ENCODE measurements at places on chromosomes 3 and 15.
A peak's percentile ranks its signal among the peaks of the same experiment; 100 is the strongest.

GRCh38 chr15:50968353-50968752 is 59.9 kb downstream of the AP4E1 start:
- DNase-seq: no peak

GRCh38 chr15:65869954-65870871 is 922 bp downstream of the RAB11A start:
- peak; percentile 77 for DNase-seq

DNA sequence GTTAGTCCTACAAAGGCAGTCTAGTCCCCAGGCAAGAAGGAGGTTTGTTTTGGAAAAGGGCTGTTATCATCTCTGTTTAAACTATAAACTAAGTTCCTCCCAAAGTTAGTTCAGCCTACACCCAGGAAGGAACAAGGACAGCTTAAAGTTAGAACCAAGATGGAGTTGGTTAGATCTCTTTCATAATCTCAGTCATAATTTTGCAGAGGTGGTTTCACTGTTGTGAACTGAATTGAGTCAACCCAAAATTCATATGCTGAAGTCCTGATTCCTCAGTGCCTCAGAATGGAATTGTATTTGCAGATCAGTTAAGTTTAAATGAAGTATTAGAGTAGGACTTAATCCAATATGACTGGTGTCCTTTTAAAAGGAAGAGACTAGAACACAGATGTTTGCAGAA is 101.0 kb upstream of the C3orf80 start:
- DNase-seq: no peak

GRCh38 chr3:28860307-28860706 is 420.6 kb upstream of the RBMS3 start:
- DNase-seq: peak; percentile 39

DNA sequence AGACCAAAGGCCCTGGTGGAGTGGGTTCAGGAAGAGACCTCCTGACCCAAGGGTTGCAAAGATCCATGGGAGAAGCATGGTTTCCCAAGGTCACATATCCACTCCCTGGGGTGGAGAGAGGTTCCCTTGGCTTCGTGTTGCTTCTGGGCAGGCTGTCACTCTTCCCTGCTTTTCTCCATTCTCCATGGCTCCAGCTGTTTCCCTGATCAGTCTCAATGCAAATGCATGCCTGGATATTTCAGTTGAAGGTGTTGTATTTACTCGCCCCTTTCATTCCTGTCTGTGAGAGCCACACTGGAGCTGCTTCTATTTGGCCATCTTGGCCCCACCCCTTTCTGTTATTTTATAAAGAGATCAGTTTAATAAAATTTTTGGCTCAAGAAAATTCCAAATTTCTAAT is 95.0 kb upstream of the PLSCR4 start:
- no peak for DNase-seq

- no peak for DNase-seq
These were observed 194.5 kb upstream of the GAP43 start for GRCh38 chr3:115428841-115429240.

DNA sequence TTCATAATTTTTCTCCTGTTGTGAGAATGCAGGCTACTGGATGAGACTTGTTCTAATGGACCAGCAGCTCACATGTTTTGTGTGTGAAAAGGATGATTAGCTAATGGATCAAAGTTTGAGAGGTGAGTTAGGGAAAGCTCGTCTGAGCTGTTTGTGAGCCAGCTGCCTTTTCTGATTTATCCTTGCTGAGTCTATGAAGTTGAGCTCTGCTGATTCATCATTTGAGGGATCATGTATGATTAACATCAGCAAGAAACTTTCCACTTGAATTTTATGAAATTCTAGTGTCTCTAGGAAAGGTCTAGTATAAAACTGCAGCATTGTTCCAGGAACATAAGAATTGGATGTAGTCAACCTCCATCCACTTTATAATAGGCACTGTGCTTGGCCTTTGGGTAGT is 698.7 kb downstream of the NTRK3 start:
- no peak for DNase-seq

- DNase-seq: peak; percentile 38
These were observed 22.0 kb downstream of the OR5H15 start for GRCh38 chr3:98188545-98188944.

DNA sequence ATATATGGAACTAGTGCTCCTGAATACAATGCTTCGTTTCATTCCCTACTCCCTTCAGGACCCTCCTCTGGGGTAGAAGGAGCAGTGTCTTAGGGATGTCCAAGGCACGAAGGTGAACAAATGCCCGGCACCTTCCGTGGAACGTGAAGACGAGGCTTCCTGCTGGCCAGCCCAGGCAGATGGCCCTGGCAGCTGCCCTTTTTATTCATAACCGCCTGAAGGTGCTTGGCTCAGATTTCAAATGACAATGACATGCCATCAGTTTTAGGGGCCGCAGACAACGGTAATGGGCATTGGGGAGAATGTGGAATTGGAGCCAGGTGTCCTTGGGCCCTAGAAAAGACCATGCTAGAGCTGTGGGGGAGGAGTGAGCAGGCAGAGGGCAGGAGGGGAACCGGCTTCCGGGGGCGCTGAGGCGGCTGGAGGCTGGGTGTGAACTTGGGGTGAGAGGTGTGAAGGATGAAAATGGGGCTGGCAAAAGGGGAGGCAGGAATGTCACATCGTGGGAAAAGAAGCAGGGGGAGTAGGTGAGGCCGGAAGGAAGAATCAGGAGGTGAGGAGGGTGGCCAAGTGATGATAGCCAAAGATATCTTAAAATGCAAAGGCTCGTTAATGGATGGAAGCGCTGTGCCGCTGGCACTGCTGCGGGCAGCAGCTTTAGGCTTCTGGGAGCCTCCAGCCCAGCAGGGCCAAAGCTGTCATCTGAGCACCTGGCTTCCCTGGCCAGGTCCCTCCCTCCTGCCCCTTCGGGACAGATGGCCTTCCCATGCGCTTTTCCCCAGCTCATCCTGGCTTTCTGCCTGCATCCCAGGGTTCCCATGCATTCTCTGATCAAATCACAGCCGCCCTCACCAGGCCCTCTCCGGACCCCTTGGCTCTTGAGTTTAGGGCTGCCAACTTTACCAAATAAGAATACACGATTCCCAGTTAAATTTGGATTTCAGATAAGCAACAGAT is 93.7 kb downstream of the TMEM266 start:
- no peak for DNase-seq

GRCh38 chr3:52939600-52939999 is 42.3 kb upstream of the STIMATE start:
- DNase-seq: no peak

DNA sequence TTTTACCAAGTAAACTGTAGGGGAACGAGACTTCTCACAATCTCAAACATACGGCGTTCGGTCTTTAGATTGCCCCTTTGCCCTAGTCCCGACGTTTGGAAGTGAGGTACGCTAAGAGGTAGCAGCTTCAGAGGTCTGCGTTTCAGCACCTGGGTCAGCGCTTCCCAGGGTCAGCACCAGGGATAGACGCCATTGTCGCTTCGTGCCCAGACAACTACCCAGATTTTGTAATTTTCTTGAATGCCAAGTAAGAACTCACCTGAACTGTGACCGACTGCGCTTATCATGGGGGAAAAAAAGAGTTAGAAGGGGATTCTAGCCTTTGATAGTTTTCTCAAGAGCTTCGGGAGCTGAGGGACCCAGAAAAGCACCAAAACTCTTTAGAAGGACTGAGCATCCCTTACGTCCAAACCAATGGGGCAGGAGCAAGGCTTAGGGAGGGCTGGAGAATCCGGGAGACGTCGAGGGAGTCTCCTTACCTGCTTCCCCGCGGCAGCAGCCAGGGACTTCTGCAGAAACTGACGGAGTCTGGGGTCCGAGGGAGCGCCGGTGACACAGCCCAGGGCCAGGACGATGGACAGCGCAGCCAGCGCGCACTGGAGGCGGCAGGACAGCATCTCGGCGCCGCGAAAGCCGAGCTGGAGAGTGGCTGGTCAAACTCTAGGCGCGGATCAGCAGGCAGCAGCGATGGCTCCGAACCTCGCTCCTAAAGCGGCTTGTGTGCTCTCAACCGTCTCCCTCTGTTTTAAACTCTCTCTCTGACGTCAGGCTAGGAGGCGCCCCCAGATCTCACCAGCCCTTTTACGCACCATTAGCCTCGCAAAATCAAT is at the start of gene SST:
SST (minus strand) TSS at position 720 of the 830 bp plus-strand sequence; CDS start at position 617, 103 bp downstream.
- peak; percentile 62 for DNase-seq

GRCh38 chr3:114025451-114025850 is 30.9 kb downstream of the CCDC191 start:
- no peak for DNase-seq

- no peak for DNase-seq
These were observed 22.2 kb downstream of the LSM3 start for GRCh38 chr3:14200841-14201240.

DNA sequence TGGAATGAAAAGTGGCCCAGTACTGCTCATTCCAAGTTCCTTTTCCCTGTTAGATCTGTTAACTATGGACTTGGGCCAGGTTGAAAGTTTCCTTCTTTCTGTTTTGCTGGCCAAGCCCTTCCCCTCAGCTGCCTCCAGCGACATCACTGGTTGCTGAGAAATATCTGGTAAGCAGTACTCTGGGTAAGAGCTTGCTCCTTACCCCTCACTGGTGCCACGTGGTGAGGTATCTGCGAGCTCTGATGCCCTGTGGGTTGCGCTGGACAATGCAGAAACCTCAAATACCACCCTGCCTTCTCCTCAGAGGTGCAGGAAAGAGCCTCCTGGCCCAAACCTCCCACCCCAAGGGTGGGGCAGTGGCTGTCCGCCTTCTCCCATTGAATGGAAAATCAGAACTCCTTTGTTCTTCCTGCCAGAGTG is 42.9 kb upstream of the APH1B start:
- peak; percentile 52 for DNase-seq

Data from hematopoietic multipotent progenitor cell treated with erythropoietin and hydrocortisone succinate and interleukin-3 and kit ligand, for 6 days (in vitro differentiated cells).